ENCODE measurements at places on chromosomes 6 and 20.

- no peak for DNase-seq
Observed at GRCh38 chr6:47181681-47182080, 128.0 kb downstream of the TNFRSF21 start.

DNA sequence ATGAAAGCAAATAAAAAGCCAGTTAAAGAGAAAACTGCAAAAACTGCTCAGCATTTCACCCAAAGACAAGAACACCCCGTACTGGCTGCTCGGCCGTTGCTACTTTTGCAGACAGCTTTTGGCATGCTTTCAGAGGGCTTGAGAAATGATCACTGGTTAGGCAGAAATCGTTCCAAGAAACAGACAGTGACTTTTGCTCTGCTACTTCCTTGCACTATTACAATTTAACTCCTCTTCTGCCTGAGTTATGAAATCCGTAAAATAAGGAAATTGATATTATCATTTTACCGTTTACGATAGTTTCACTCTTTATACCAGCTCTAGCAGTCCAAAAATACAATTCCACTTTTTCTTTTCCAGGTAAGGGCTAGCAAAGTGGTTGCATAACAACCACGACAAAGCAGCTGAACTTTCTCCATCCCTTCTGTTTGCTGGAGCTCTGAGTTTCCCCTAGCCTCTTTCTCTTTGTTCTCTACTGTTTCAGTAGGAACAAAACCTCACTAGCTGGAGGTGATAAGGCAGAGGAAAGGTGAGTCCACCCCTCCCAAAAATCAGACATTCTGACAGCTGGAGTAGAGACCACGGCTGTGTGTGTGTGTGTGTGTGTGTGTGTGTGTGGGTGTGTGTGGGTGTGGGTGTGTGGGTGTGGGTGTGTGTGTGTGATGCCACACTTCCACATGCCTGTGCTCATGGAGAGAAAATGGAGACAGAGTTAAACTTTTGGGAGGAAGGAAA, 191.8 kb upstream of the RREB1 start:
- DNase-seq = no peak

DNA sequence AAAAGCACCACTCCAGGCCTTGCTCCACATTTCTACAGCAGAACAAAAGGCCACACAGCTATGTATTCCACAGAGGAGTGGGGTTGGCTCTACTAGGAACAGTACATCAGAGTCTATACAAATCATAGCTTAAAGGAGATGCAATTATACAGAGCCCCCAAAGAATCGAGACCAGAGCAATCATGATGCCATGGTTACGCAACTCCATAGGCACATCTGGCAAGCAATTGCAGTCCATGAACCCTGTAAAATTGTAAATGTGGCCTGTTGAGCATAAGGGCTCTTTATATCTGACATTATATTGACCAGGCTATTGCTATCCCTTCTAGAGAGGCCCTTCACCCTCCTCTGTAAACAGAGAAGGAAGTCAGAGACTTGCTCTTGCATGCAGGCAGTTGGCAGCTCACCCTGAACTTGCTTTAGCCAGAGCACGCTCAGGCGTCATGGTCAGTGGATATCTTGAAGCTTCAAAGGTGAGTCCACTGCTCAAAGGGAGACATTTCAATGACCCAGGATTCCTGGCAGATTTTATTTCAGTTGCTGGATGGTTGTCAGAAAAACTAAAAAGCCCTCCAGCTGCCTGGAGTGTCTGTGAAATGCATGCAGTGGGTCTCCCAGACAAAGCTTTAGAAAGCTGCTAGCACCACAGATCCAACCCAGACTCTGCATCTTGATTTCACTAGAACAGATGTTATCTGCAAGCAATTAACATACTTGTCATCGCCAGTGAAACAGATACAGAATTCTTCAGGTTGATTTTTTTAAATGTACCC, 357.2 kb downstream of the CENPW start:
- no peak for DNase-seq

- no peak for DNase-seq
Observed at GRCh38 chr6:19873031-19873430, 35.9 kb downstream of the ID4 start.

DNA sequence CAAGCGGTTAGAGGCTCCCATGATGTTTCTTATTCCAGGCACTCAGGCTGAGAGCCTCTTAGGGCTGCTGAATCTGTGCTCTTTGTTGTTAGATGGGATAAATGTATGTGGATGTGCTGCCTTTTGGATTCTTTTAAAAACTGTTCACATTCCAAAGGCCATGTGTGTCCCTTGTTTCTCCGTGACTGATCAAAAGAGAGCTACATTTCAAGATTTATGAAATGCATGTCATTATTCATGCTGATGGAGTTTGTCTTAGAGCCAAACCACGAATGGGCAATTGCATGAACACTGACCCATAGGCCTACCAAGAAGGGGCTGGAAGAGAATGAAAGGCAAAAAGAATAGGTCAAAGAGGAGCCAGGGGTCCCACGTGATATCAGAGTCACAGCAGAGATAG, 104.9 kb upstream of the TSHZ2 start:
- no peak for DNase-seq

- DNase-seq = no peak
Observed at GRCh38 chr6:2810092-2810671, 31.5 kb downstream of the SERPINB1 start.

DNA sequence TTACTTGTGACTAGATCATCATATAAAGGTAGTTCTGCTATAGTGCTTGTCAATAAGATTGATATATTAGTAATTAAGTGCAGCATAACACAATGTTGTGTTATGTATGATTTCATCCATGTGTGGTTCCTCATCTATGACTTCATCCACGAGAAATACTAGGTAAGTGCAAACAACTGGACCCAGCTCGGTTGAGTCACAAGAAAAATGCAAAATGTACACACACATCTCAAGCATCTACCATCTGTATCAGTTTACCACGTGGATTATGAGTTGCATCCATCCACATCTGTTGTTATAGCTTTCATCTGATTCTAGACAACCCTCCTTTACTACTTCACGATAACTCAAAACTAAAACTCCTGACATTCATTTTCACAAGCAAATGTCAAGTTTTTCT, 517.0 kb upstream of the CITED2 start:
- DNase-seq = no peak

GRCh38 chr6:122715725-122716124, 63.8 kb upstream of the FABP7 start:
- no peak for DNase-seq

DNA sequence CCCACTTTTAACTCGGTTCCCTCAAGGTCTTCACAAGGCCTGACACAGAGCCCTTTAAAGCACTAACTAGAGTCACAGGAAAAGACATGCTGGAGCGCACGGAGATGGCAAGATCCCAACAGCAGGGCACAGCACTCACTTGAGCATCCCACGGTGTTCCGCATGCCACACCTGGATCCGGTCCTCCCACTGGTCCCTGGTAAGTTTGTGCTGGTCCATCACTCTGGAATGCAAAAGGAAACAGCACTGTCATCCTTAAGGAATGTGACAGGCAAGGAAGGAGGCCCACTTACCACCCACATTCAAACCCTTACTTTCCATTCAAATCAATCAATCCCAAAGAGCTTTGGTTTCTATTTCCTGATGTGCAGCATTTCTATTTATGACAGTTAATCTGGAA, 34.7 kb downstream of the EZR start:
- no peak for DNase-seq

- no peak for DNase-seq
Observed at GRCh38 chr6:156617376-156617775, 159.8 kb upstream of the ARID1B start.

GRCh38 chr20:48329676-48330664, 497.8 kb downstream of the PREX1 start:
- DNase-seq = no peak

GRCh38 chr6:83838727-83839126, 14.4 kb upstream of the RIPPLY2 start:
- no peak for DNase-seq

DNA sequence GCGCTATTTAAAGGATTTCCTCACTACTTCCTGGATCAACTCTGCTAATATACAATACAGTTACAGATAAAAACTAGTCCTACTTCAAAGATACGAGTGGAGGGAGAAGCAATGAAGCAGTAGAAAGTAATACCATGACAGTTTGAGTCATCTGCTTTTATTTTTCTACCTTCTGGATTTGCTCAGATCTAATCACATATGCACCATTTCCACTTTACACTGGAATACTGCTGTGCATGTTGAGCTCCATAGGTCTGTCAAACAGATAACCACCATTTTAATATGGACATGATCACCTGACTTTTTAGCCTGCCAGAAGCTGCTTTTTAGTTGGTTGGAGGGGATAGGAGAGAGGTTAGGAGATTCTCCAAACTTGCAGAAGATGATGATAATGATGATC, 92.5 kb downstream of the MMUT start:
- no peak for DNase-seq

GRCh38 chr6:36633915-36634314, 39.8 kb downstream of the SRSF3 start:
- no peak for DNase-seq

GRCh38 chr6:84422380-84422968, 195.0 kb upstream of the CEP162 start:
- DNase-seq = no peak

DNA sequence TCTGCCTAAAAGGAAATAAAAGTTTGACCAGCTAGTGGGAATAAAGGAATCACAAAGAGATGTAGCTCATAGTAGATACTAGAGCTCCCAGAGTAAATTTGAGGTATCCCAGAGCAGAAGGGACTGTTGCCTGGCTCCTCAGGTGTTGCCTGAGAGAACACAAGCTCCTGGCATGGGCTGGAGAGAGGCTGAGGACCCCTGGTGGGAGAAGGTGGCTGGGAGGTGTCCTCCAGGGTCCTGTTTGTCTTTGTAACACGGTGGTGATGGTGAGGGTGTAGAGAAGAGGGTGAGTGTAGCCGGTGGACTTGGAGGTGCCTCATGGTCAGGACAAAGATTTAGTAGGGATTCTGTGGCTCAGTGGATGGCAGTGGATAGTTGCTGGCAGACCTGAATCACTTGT, 28.1 kb upstream of the NNAT start:
- no peak for DNase-seq

DNA sequence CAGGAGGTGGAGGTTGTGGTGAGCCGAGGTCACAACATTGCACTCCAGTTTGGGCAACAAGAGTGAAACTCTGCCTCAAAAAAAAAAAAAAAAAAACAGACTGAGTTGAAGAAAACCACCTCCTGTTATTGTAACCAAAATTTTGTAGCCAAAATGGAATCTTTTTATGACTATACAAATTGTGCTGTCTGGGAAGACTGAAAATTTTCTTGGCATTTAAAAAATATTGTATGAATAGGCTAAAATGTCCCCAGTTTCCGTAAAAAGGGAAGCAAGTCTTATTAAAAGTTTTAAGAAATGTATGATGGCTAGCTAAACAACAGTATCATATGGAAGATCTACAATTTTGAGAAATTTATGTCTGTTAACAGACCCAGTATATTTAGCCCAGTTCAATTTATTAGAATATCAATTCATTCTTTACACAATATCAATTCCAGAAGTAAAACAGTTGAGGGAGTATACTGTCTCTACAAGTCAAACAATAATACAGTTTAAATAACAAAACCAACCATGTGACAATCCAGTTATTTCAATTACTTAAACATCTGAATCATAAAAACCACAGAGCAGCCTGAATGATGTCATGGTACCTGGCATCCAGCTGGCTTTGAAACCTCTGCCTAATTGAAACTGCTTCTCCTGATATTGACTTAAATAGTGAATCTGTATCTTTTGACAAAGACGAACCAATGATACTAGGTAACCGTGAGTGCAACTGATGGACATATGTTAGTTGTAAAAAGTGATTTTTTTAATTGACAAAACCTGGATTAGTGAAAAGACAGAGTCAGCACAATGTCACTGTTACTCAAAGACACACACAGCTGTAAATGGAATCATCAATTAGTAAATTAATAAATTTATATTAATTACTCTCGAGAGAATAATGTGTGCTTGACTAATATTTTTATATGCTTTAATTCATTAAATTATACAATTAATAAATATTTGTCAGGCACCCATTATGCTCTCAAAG, 166.6 kb upstream of the MARCKS start:
- DNase-seq = no peak

GRCh38 chr6:3351105-3351676, 92.4 kb downstream of the PSMG4 start:
- no peak for DNase-seq

- DNase-seq = no peak
Observed at GRCh38 chr20:61933481-61933950, 132.2 kb downstream of the TAF4 start.

DNA sequence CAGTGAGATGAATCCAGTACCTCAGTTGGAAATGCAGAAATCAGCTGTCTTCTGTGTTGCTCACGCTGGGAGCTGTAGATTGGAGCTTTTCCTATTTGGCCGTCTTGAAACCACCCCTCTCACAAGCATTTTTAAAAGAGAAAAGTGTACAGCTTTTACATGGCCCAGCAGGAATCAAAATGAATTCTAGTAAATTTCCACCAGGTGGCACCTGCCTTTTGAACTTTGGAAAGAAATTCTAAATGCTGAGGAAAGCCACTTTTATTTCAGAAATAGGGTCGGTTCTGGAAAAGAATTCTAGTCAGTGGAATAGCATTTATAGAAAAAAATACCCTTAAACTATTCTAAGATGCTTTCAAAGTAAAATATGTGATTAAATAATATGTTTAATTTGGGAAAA, 647.8 kb downstream of the CD109 start:
- no peak for DNase-seq

- no peak for DNase-seq
Observed at GRCh38 chr20:38460040-38460623, 12.5 kb upstream of the RALGAPB start.

DNA sequence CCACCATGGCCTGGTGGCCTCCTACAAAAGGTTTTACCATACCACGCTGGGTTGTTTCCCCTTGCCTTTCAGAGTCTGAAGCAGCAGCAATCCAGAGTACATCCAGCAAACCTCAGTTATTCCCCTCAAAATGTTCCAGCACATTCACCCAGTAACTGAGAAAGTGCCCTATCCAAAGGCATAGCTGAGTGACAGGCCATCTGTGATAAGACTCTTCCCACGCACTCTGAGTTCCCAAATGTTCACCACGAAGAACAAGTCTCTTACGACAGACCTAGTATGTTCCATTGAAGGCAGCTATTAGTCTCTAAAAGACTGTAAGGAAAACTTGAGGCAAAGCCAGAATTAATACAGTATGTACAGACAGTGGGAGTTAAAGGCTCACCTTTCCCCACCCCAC, 31.6 kb upstream of the C20orf144 start:
- DNase-seq = no peak
